ENCODE measurements at places on chromosomes 2 and 18.
A peak's percentile ranks its signal among the peaks of the same experiment; 100 is the strongest.

DNA sequence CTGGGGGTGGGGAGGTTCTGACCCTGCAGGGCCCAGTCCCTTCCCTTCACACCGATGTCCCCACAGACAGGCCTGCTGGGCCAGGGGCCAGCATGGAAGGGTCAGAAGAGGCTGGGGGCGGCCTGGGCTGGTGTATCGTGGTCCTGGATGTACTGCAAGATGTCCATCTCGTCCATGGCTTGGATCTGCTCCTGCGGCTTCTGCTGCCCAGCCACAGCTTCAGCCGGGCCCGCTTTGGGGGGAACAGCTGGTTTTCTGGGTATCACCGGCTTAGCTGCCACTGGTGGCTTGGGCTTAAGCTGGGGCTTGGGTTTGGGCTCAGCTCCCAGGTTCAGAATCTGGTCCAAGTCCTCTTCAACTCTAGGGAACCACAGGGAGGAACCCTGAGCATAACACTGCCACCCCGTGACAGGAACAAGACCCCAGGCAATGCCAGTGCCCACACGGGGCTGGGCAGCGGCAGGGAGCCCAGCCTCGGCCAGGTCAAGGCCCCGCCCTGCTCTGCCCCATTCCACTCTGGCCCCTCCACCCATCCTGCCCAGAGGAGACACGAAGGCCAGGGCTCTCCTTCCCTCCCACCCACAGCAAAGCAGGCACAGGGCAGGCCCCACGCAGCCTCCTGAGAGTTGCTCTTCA, 31.9 kb downstream of the HS1BP3 start:
- DNase-seq = no peak

DNA sequence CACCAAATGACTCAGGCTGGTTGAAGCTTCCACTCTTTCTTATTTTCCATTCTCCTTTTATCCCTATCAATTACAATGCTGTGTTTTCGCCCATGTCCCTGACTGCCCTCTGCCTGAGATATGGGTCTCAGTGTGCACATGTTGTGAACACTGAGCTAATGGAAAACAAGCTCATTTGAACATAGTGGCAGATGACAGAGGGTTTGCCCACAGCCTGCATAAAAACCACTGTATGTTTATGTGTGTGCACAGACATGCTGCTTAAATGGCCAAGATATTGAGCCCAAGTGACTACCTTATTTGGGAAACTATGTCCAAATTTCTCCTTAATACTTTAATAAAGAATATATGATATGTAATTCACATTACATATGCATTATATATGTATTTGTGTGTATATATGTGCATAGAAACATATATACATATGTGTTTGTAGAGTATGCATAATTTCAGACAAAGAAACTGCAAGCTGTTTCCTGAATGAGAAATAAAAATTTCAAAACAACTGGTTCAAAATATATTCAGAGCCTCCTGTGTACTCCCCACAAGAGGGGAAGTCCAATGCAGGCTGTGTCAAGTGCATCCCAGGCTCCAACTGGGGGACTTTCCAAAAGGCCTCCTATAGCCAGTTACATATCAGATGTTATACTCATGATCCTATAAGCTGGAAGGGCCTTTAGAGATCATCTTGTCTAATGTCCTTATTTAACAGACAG, 92.7 kb upstream of the CD302 start:
- DNase-seq = no peak

- no peak for DNase-seq
These were observed 316.8 kb upstream of the KCNH7 start for GRCh38 chr2:163155279-163155883.

GRCh38 chr2:192993059-192993458, 798.3 kb upstream of the TMEFF2 start:
- no peak for DNase-seq

DNA sequence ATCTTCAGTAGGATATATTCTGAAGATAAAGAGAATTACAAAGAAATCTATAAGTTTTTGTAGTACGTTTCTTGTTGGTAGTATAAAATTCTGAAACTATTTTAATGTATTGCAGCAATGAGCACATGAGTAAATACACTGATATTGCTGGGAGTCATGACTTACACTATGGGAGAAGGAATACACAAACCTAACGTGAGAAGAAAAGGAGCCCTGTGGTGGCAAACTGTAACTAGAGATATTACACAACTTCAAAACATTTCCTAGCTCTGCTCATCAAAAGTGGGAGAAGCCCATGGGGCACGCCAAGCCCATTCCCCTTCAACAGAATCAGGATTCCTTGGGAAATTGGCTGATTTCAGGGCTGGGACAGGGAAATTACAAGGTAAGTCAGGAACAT, 20.5 kb downstream of the SPIRE1 start:
- no peak for DNase-seq

DNA sequence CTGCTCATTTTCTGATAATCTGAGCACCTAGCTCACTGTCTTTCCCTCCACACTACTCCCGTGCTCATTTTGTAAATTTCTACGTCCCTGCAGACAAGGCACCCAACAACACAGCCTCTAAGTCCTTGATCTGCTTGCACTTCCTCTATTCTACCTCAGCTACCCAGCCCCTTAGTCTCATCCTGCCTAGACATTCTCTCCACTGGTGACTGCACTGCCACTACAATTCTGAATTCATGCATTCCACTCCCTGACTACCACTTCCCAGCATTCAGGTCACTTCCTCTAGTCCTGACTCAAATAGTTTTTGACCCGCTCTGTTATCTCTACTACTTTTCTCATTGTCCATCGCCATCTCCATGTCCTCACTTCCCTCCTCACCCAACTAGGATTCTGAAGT, 155.7 kb downstream of the DYM start:
- no peak for DNase-seq

- DNase-seq = no peak
These were observed 91.0 kb downstream of the CTIF start for GRCh38 chr18:48629730-48630324.

DNA sequence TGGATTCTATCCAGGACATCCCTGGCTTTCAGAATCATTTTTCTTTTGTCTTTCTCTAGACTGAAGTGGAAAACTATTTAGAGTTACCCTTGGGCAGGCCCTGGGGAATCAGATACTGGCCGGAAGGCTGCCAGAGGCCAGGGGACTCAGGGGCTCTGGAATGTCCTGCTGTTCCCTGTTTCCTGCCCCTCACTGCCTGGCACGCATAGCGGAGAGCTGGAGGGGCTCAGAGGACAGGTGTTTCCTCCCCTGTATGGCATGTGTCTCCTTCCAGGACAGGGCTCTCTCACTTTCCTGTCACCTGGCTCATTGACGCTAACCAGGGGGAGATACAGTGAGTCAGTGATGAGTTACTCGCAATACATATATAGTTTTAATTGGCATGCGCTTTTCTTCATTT, 38.8 kb downstream of the DYSF start:
- DNase-seq = no peak

GRCh38 chr2:131009713-131010475, 83.4 kb downstream of the FAM168B start:
- no peak for DNase-seq

DNA sequence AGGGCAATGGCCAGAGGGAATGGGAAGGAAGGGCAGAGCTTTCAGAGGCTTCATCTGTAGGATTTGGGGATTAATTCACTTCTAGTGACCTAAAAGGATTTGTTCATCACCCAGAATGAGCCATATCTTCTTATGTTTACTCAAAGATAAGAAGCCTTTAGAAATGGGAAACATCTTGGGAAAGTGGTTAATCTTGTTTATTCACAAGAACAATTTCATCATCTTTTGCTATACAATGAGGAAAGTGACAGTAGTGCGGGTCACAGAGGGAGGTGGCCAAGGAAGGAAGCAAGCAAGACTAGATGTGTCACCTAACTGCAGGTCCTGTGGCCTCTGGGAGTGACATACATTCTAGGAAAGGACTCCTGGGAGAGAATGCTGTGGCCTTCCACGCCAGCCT, 140.4 kb upstream of the ALPP start:
- DNase-seq = no peak

DNA sequence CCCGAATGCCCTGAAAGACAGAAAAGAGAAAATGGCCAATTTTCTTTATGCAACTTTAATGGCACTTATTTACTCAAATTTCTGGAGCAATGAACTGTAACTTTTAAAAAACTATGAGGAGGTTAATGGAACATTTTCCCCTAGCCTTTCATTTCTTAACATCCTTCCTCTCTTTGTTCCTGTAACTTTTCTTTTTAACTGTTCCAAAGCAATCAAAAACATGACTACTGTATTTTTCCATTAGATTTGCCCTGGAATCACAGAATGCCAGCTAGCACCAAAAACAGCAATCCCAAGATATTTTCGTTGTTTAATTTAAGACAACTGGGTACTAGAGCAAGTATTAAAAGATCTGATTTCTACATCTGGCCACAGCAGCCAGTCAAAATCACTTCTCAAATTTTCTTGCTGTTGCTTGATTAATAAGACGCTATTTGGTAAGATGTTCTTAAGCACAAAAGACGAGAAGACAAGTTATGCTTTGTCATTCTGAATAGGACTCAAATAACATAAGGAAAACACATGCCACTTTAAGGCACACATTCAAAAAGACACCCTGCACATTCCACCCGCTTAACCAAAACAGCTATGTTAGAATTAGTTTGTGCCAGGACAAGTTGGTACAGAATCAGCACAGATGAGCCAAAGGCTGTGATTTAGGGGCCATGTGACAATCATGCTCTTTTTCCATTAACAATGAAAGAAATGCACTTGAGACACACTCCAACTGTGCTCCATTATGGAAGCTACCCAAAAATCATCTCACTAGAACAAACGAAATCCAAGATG, 3.6 kb downstream of the STARD7 start:
- DNase-seq = no peak

GRCh38 chr2:64646007-64646880, 7.5 kb downstream of the SERTAD2 start:
- peak; percentile 80 for DNase-seq

All from stimulated activated CD8-positive, alpha-beta memory T cell treated with anti-CD3 and anti-CD28 coated beads, Interleukin-2, amount 100 ng/mL, for 48 hours (primary cell).